ENCODE measurements at places on chromosomes 4 and X.

- no peak for DNase-seq
- no peaks in the 10 kb centered on the region for H3K4me1 ChIP-seq
- H3K27me3 ChIP-seq = peaks cover 7% of the 10 kb centered on the region
- peak overlapping the region; percentile 22 for H3K4me3 ChIP-seq
- no peaks in the 10 kb centered on the region for H3K36me3 ChIP-seq
These were observed 29.0 kb downstream of the PDHA1 start for GRCh38 chrX:19372547-19373331.

DNA sequence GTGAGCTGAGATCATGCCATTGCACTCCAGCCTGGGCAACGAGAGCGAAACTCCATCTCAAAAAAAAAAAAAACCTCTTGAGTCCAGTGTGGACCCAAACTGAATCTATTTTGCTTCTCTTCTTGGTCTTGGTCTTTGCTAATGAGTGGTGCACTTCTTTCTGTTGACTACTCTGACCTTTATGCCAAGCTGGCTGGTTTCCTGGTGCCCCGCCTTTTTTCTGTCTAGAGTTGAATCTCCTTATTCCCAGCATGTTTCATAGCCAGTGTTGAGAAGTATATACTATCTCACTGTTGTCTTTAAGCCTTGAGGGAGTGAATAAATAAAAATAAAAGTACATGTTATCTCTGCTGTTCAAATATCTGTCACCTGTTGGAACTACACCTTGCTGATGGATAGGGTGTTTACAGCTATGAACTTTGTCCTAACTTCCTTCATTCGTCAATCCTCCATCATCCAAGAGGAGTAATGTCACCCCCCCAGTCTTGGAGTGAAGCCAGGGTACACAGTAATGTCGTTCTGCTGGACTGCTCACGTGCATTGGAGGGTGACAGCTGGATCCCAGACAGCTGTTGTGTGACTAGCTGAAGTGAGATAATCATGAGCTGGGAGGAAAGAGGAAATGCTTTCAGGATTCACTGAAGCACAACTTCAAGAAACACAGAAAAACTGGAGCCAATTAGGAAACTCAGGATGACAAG lies 99.3 kb upstream of the PRKG2 start:
- peaks cover 17% of the 10 kb centered on the region for H3K4me1 ChIP-seq
- H3K4me3 ChIP-seq = no peak overlapping the region
- peak; percentile 98 for DNase-seq
- peak overlapping the region; percentile 93 for H3K27ac ChIP-seq

- DNase-seq = no peak
- no peak overlapping the region for H3K27ac ChIP-seq
- H3K4me1 ChIP-seq = no peaks in the 10 kb centered on the region
- H3K27me3 ChIP-seq = no peaks in the 10 kb centered on the region
These were observed 715.2 kb upstream of the AADAT start for GRCh38 chr4:170804930-170805329.

- H3K27me3 ChIP-seq = no peaks in the 10 kb centered on the region
- H3K27ac ChIP-seq = no peak overlapping the region
- H3K4me3 ChIP-seq = no peak overlapping the region
- DNase-seq = no peak
- H3K4me1 ChIP-seq = no peaks in the 10 kb centered on the region
These were observed 129.5 kb downstream of the GRID2 start for GRCh38 chr4:92433272-92433758.

- peaks cover 2% of the 10 kb centered on the region for H3K36me3 ChIP-seq
- H3K4me3 ChIP-seq = no peak overlapping the region
- no peak for DNase-seq
- no peaks in the 10 kb centered on the region for H3K4me1 ChIP-seq
- no peak overlapping the region for H3K27ac ChIP-seq
- H3K27me3 ChIP-seq = no peaks in the 10 kb centered on the region
These were observed 31.0 kb downstream of the ARFIP1 start for GRCh38 chr4:152810715-152811287.

DNA sequence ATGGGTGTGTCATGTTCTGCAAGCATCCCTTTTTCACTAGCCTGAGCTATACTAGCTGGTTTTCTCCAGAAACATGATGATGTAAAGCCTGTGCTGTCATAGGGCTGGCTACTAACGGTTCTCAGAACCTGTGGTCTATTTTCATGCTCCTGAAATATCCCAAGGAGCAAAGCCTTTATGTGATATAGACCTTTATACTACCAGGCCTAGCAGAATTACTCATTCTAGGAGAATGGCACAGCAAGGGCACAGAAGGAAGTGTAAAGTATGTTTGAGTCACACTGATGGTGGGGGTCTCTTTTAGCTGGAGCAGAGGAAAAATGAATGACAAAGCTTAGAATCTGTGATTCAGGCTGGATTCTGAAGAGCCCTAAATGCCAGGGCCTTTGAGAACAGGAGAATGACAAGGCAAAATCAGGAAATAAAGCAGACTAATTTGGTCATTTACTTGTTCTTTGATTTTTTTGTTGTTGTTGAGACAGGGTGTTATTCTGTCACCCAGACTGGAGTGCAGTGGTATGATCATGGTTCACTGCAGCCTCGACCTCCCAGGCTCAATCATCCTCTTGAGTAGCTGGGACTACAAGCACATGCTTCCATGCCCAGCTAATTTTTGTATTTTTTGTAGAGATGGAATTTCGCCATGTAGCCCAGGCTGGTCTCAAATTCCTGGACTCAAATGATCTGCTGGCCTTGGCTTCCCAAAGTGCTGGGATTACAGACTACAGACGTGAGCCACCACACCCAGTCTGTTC lies 11.8 kb downstream of the TCEAL1 start:
- no peak overlapping the region for H3K27ac ChIP-seq
- H3K4me3 ChIP-seq = no peak overlapping the region
- H3K36me3 ChIP-seq = no peaks in the 10 kb centered on the region
- H3K4me1 ChIP-seq = no peaks in the 10 kb centered on the region

- H3K36me3 ChIP-seq = no peaks in the 10 kb centered on the region
- peak overlapping the region; percentile 90 for H3K27ac ChIP-seq
- peaks cover 57% of the 10 kb centered on the region for H3K4me1 ChIP-seq
- peak; percentile 96 for DNase-seq
- no peaks in the 10 kb centered on the region for H3K27me3 ChIP-seq
These were observed 158.7 kb downstream of the SPRY1 start for GRCh38 chr4:123555233-123555806.

DNA sequence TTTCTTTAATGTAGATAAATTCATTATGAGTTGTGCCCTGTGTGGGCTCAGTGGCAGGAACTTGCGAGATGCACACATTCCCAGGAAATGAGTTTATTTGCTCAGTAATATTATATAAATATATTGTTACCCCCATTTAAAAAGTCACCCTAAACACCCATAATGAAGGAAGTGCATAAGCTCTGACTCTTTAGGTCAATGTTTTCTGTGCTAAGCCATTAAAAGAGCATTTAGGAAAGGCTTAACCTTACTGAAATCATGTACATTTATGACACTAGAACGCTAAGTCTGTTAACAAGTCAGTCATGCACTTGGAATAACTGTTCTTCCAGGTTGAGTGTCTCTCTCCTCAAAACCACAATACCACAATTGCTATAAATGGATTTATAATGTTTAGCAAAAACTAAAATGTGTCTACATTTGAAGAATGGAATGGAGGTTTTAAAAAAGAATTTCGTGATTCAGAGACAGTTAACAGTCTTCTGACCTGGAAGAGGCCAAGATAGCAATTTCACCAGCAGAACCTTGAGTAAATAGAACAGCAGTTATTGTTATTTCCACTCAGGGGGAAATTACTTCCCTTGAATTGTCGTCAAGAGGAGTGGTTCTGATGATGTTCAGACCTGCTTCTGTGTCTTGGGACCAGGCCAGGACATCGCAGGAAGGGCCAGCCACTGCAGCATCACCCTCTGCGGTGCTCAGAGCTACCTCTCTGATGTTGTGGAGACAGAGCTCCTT lies 91.1 kb upstream of the VEGFC start:
- H3K4me1 ChIP-seq = no peaks in the 10 kb centered on the region
- no peak for DNase-seq
- no peak overlapping the region for H3K27ac ChIP-seq
- no peak overlapping the region for H3K4me3 ChIP-seq
- no peaks in the 10 kb centered on the region for H3K27me3 ChIP-seq

GRCh38 chrX:112735147-112735546 lies 55.4 kb upstream of the LHFPL1 start:
- no peaks in the 10 kb centered on the region for H3K36me3 ChIP-seq
- no peak overlapping the region for H3K4me3 ChIP-seq
- DNase-seq = no peak

GRCh38 chr4:181656748-181657147 lies 586.5 kb upstream of the TENM3 start:
- no peak for DNase-seq
- H3K36me3 ChIP-seq = no peaks in the 10 kb centered on the region
- no peaks in the 10 kb centered on the region for H3K4me1 ChIP-seq
- no peak overlapping the region for H3K27ac ChIP-seq

DNA sequence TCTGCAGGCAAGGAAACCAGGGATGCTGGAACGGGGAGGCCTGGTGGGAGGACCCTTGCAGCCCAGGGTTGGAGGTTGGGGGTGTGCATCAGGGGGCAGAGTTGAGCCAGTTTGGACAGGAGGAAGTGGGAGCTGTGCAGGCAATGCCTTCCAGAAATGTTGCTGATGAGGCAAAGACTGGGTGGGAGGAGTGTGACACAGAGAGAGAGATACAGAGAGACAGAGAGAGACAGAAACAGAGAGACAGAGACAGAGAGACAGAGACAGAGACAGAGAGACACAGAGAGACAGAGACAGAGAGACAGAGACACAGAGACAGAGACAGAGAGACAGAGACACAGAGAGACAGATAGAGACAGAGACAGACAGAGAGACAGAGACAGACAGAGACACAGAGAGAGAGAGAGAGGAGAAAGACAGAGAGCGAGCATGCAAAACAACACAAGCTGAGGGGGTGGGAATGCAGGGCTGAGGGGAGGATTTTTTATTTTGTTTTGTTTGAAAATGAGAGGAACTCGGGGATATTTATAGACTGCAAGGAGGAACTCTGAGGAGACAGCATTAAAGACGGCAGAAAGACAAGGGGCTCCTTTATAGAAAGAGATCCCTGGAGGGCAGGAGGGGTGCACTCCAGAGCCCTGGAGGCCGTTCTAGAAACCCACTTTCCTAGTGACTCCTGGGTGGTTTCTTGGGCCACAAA lies 1.9 kb upstream of the HAUS3 start:
- H3K36me3 ChIP-seq = peaks cover 15% of the 10 kb centered on the region
- DNase-seq = peak; percentile 25
- H3K27me3 ChIP-seq = no peaks in the 10 kb centered on the region

- no peaks in the 10 kb centered on the region for H3K27me3 ChIP-seq
- DNase-seq = peak; percentile 58
- peak within 1 kb of the TSS; percentile 29 for H3K27ac ChIP-seq
- no peaks in the 10 kb centered on the region for H3K4me1 ChIP-seq
- H3K36me3 ChIP-seq = no peaks in the 10 kb centered on the region
These were observed at the start of gene PABPC4L for GRCh38 chr4:134201216-134202161. TSS of gene PABPC4L (minus strand) at chr4:134201789. CDS start at chr4:134201019, 770 bp downstream.

- H3K4me3 ChIP-seq = no peak overlapping the region
- H3K36me3 ChIP-seq = no peaks in the 10 kb centered on the region
- no peaks in the 10 kb centered on the region for H3K4me1 ChIP-seq
- DNase-seq = no peak
- peaks cover 87% of the 10 kb centered on the region for H3K27me3 ChIP-seq
These were observed 55.6 kb upstream of the NKAP start for GRCh38 chrX:119999087-119999634.

GRCh38 chr4:128462103-128462783 lies 174.6 kb upstream of the PGRMC2 start:
- no peak for DNase-seq
- H3K4me3 ChIP-seq = no peak overlapping the region
- H3K4me1 ChIP-seq = no peaks in the 10 kb centered on the region
- H3K27ac ChIP-seq = no peak overlapping the region

- H3K4me1 ChIP-seq = peaks cover 6% of the 10 kb centered on the region
- DNase-seq = no peak
- H3K27me3 ChIP-seq = no peaks in the 10 kb centered on the region
- H3K27ac ChIP-seq = no peak overlapping the region
These were observed 142.5 kb upstream of the SMAD1 start for GRCh38 chr4:145339075-145339725.

- no peaks in the 10 kb centered on the region for H3K36me3 ChIP-seq
- H3K4me1 ChIP-seq = no peaks in the 10 kb centered on the region
- no peak overlapping the region for H3K27ac ChIP-seq
- no peak for DNase-seq
These were observed 71.1 kb downstream of the COL25A1 start for GRCh38 chr4:109231331-109231730.

DNA sequence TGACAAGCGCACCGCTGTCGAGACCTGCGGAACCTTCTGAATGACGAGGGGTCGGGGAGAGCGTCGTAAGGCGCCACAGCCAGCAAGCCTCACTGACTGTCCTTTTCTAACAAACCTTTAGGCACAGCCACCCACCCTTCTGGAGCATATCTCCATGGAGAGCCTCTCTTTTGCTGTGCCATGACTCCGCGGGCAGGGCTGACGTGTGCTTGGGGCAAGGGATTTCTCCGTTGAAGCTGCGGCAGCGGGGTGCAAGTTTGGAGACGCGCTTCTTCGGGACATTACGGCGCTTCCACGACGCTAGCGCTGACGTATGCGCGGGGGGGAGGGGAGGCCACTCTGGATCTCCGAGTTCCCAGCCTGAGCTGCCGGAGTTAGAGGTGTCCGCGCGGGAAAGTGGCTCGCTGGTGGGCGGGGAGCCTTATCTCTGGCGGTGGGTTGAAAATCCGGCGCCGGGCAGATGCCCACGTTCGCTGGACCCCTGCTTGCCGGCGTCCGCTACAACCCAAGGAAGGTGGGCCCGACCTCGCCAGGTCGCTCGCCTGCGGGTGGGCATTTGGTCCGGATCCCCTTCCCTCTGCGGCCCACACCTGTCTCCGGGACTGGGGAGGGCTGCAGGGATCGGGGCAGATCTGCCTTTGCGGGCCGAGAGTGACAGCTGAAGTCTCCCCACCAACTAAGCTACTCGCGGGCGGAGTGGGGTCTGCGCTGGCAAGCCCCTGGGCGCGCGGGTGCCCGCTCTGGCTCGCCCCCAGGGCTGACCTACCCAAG lies 543 bp upstream of the SLC10A7 start:
- H3K27me3 ChIP-seq = no peaks in the 10 kb centered on the region
- no peaks in the 10 kb centered on the region for H3K36me3 ChIP-seq
- peak overlapping the region; percentile 74 for H3K4me3 ChIP-seq
- peak; percentile 92 for DNase-seq
- H3K27ac ChIP-seq = peak overlapping the region; percentile 94

DNA sequence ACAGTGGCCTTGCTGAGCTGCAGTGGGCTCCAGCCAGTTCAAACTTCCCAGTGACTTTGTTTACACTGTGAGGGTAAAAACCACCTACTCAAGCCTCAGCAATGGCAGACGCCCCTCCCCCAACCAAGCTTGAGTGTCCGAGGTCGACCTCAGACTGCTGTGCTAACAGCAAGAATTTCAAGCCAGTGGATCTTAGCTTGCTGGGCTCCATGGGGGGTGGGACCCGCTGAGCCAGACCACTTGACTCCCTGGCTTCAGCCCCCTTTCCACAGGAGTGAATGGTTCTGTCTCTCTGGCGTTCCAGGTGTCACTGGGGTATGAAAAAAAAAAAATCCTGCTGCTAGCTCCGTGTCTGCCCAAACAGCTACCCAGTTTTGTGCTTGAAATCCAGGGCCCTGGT lies 168.9 kb upstream of the INTU start:
- H3K27me3 ChIP-seq = no peaks in the 10 kb centered on the region
- no peaks in the 10 kb centered on the region for H3K36me3 ChIP-seq
- no peak for DNase-seq
- H3K27ac ChIP-seq = no peak overlapping the region
- H3K4me1 ChIP-seq = no peaks in the 10 kb centered on the region
- no peak overlapping the region for H3K4me3 ChIP-seq

Measured in large intestine (tissue), 12 donors.